ENCODE measurements at places on chromosomes 6 and 20.

GRCh38 chr6:167469672-167470071 is 144.8 kb downstream of the TTLL2 start:
- no peak for DNase-seq

GRCh38 chr6:150899231-150899630 is 33.7 kb downstream of the MTHFD1L start:
- no peak for DNase-seq

GRCh38 chr6:10676403-10676802 is 18.0 kb downstream of the C6orf52 start:
- DNase-seq: no peak

DNA sequence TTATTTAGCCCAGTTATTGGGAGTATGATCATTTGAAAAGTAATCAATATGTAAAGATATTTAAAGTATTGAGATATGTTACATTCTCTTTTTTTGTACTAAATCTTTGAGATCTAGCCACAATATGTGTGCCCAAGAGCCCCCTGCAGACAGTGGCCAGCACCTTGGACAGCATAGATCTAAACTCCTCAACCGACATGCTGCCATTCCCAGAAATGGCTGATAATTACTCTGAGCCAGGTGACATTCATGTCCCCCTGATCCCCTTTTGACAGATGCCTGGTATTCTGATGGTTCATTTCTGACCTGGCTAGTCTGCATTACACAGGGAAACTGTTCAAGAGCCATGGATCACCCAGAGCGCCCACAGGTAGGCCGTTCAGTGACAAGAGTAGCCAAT is 177.1 kb downstream of the ZDHHC14 start:
- no peak for DNase-seq

GRCh38 chr6:40524797-40525585 is 62.2 kb downstream of the LRFN2 start:
- no peak for DNase-seq

DNA sequence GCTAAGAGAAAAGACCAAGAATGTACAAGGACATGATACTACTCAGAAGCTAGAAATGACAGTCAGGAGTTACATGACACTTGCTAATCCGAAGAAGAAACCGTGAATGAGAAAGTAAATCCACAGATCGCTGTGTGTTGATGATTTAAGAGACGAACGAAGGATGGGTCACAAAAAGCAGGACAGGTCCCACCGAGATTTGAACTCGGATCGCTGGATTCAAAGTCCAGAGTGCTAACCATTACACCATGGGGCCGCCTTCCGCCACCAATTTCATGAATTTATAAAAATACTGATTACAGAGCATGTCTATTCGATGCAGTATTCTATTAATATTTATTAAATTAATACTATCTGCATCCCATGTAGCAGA is 54.0 kb upstream of the BTN3A2 start:
- DNase-seq: no peak

- DNase-seq: peak; percentile 36
Observed at GRCh38 chr20:1324598-1325172, 4.3 kb downstream of the SDCBP2 start.

DNA sequence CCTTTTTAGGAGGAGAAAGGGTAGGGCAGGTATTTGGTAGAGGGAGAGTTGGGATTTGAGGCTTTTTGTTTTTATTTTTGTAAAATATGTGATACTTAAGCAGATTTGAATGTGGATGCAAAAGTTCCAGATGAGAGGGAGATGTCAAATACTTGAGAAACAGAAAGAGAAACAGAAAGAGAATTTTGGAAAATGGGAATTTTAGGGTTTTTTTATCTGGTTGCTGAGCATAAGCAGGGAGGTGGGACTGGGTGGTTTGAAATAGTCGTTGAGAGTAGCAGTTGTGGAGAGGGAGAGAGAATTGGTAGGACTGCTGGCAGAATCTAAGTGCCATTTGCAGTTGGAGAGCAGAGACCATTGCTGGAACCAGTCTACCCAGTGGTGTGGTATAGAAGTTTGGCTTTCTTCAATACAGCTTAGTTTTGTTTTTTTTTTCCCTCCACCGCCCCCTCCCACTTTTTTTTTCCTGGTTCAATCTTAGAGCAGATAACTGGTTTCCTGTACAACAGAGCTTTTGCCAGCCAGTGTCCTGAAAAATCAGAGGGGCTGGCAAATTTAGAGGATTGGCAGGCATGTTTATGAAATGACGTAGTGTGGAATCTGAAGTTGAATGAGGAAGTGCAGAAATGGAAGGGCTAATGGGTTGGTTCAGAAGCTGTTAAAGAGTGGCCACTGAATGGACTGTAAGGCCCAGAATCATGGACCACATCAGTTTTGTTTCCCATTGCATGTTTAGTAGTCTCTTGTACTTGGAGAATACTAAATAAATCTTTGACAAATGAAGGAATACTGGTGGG is 68.7 kb downstream of the ATRN start:
- DNase-seq: no peak

GRCh38 chr6:142420802-142421201 is 119.0 kb downstream of the ADGRG6 start:
- no peak for DNase-seq

GRCh38 chr6:126361832-126362440 is 22.0 kb downstream of the CENPW start:
- DNase-seq: no peak

GRCh38 chr6:96562886-96563285 is at the start of gene FHL5:
Gene FHL5 (plus strand): TSS chr6:96563128. CDS start chr6:96603614, 40,486 bp downstream.
- DNase-seq: no peak

- DNase-seq: no peak
Observed at GRCh38 chr20:19738951-19739350, 19.1 kb upstream of the RIN2 start.

- no peak for DNase-seq
Observed at GRCh38 chr6:52925919-52926792, 16.7 kb upstream of the GSTA3 start.

GRCh38 chr20:56427797-56428196 is 15.7 kb downstream of the CASS4 start:
- no peak for DNase-seq

DNA sequence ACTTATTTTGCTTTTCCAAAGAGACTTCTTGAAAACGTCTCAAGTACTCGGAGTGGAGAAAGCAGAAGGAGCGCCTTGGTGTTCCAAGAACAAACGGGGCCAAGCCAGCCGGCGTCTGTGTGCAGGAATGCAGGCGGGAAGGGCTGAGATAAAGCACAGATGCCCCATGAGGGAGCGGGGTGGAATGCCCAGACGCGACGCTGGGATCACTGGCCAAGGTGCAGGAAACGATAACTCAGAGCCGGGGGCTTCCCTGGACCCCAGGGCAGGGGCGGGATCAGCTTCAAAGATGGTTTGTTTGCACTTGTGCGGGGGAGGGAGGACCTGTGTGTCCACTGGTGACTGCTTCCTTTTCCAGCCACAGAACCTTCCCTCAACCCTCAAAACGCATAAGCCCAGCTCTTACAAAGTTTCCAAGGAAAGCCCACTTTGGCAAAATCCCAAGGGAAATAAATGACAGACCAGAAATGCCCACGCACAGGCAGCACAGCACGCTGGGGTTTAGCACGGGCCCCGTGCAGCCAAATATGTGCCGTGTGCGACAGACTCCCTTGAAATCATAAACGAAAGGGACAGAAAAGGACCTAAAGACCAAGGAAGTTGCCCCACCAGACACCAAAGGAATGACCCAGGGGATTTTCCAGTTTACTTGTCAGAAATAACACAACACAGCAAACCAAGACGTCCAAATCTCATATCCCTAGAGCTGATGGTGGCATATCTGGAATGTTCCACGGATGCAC is 113.9 kb downstream of the NFATC2 start:
- DNase-seq: no peak

DNA sequence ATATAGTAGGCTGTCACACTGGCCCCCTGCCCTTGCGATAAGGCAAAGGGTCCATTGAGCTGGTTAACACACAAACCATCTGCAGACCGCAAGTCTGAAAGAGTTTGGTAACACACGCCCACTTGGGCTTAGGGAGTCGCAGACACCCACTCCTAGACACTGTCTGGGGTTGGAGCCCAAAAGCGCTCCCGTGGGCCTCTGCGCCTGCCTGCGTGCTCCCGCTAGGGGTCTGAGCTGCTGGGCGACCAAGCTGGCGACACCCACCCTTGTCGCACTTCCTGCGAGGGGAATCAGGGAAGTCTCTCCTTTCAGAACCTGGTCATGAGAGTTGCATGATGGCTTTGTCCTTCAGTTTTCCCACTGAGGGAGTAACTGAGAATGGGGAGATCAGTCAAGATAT is 653.0 kb downstream of the HTR1B start:
- DNase-seq: no peak

DNA sequence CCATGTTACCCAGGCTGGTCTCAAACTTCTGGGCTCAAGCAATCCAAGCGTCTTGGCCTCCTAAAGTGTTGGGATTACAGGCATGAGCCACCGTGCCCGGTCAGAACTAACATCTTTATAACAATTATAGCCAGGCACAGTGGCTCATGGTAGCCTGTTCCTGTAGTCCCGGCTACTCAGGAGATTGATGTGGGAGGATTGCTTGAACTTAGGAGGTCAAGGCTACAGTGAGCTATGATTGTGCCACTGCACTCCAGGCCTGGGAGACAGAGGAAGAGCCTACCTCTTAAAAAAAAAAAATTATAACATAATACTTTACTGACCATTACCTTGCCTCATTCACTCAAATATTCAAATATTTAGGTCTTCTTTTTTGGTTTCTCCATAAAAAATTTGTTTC is 16.8 kb upstream of the MYMX start:
- no peak for DNase-seq

GRCh38 chr20:17059465-17059864 is 167.4 kb upstream of the PCSK2 start:
- DNase-seq: no peak

DNA sequence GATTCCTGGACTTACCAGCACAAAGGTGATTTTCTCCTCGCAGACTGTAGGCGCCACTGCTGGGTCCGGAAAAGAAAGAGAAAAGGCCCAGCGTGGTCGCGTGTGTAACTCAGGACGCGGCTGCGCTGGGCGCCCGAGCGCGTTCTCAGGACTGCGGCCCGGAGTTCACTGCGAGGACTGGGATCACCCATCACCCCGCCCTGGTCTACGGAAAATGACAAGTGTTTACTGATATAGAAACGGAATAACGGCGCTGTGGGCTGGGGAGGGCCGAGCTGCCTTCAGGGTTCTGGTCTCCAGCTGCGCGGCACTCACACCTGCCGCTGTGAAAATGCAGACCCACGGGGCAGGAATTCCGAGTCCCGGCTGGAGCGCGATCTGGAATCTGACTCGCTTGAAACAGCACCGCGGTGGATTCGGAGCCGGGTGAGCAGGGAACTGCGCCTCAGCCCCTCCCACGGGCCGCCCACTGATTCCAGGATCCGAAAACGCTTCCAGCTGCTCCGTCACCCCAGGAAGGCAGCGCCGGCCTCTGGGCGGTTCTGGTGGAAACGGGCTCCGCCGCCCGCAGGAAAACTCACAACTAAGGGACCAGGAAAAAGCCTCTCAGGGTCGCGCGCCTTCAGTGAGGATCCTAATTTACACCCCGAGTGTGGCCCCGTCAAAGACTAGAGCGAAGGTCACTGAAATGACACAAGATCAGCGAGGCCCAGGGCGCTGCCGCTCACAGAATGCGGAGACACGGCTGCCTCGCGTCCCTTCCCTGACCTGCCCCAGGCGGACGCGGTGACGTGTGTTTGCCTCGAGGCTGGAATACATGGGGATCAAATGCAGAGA is 34.5 kb downstream of the HLA-A start:
- peak; percentile 29 for DNase-seq

GRCh38 chr20:50169329-50169823 is 15.9 kb upstream of the PEDS1 start:
- peak; percentile 58 for DNase-seq

DNA sequence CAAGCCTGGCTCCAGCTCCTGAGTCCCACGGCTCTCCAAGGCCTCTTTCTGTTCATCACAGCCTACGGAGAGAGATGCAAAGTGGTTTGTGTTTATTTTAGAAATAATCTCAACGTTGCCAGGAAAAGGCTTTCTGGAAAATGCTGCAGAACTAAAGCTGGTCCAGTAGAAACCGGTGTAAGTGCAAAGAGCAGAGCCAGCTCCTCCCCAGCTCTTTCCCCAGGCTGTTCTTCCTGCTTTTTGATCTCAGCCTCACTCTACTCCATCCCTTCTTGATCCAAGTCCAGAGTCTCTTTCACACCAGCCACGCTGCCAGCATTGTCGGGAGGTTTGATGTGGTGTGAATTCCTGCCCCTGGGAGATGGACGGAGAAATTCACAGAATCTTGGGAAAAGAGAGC is 69.8 kb downstream of the TMEM170B start:
- DNase-seq: no peak

GRCh38 chr6:155248008-155249001 is 15.5 kb upstream of the CLDN20 start:
- no peak for DNase-seq

GRCh38 chr20:14992153-14992552 is 654.7 kb upstream of the FLRT3 start:
- DNase-seq: no peak

DNA sequence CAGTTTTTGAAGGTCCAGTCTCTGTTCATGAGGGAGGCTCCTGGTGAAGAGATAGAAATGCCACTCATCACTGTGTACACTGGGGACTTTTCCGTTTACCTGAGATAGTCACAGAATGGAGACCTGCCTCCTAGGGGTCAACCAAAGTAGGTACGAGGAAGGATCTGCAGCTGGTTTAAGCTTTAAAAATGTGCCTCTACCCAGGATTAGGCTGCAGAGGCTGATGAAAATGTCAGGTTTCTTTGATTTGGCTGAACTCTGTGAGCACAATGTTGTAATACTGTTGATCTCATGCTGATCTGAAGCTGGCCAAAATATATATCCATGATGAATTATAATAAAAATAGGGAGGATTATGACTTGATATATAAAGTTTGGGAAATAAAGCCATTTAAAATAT is 182.7 kb downstream of the ADAT2 start:
- DNase-seq: no peak

- no peak for DNase-seq
Observed at GRCh38 chr6:168535711-168536110, 94.7 kb downstream of the SMOC2 start.

- DNase-seq: no peak
Observed at GRCh38 chr6:89961481-89961880, 67.2 kb downstream of the GJA10 start.

GRCh38 chr20:33821270-33821836 is 10.2 kb downstream of the CHMP4B start:
- no peak for DNase-seq

DNA sequence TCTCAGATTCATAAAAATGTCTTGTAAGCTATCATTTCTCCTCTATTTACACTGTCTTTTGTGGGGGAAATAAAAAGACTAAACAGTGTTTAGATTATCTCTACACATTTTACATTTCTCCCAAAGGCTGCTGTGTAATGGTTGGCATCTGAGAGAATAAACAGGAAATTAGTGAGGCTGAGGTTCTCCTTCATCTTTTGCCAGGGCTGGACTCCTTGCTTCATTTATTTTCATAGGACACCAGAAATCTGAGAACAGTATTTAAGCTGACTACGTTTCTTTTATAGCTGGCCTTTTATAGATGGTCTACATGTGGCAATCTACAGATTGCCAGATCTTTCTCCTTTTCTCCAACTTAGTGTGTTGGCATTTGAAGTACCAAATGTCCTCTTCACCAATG is 41.5 kb downstream of the PLCB4 start:
- no peak for DNase-seq
